ENCODE measurements at places on chromosomes 4 and X.
A peak's percentile ranks its signal among the peaks of the same experiment; 100 is the strongest.

DNA sequence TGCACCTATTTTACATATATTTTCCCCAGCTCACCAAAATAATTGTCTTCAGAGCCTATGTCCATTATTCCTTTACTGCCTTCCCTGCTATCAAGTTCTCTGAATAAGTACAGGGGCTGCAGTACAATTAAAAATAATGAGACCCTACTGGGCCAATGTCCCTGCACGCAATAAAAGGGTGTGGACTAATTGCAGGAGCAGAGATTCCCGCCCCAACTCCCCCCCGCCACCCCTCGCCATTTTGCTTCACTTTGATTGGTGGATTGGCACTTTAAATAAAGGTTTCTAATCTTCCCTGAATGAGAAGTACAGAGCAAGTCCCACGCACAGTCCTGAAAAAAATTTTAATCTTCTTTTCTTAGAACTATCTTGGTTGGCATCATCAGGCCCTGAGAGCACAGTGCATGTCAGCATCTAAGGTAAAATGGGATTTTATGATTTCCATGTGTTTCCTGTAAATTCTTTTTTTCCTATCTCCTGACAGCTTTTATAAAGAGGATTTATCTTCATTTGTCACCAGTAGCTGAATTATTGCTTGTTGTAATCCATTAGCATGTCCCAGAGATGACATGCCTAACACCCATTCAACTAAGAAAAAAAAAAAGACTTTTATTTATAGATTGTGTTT lies at the start of gene AMBN:
TSS of gene AMBN (plus strand) at position 302 of the 628 bp plus-strand sequence. CDS start at position 405, 103 bp downstream.
- DNase-seq, result no peak

GRCh38 chrX:109089359-109089758 lies 353.0 kb upstream of the IRS4 start:
- no peak for DNase-seq

- no peak for DNase-seq
These were observed 50.9 kb downstream of the NFKB1 start for GRCh38 chr4:102551958-102552565.

- no peak for DNase-seq
These were observed 168.1 kb downstream of the GLRA2 start for GRCh38 chrX:14697451-14697850.

- DNase-seq, result no peak
These were observed 136.9 kb upstream of the ZIC3 start for GRCh38 chrX:137428766-137429591.

- DNase-seq, result no peak
These were observed 52.2 kb downstream of the ADRA2C start for GRCh38 chr4:3818371-3818770.

GRCh38 chrX:13341491-13342101 lies 21.7 kb upstream of the ATXN3L start:
- DNase-seq, result no peak

DNA sequence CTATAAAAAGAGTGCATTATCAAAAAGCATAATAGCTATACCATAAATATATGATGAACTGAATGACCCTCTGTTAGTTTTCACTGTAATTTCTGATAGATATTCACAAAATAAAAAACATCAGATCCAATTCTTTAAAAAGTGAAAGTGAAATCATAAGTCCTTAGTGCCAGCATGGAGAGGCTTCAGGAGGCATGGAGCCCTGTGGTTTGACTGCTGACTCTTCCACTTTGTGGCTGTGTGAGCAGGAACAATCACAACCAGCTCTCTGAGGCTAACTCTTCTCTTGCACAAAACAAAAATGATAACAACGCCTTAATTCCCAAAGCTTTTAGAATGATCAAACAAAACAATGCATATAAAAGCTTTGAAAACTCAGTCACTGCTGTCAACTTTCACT lies 1143.9 kb downstream of the PDHA2 start:
- DNase-seq, result no peak

- no peak for DNase-seq
These were observed 37.4 kb upstream of the SPON2 start for GRCh38 chr4:1209821-1210220.

DNA sequence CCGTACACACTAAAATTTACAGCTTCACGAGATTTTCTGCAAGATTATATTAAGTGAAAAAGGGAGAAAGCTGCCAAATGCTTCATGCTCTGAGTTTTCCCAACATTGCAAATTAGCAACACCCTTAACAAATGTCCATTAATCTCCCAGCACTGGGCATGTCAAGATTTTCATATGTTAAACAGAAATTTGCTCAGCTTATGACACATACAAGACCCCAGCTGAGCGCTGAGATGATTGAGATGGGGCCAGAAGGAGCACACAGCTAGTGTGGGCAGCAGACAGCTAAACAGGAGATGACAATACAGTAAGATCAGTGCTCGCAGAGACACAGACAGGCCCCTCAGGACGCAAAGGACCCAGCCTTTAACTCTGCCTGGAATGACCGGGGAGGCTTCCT lies 208.8 kb downstream of the STK32B start:
- DNase-seq, result no peak

DNA sequence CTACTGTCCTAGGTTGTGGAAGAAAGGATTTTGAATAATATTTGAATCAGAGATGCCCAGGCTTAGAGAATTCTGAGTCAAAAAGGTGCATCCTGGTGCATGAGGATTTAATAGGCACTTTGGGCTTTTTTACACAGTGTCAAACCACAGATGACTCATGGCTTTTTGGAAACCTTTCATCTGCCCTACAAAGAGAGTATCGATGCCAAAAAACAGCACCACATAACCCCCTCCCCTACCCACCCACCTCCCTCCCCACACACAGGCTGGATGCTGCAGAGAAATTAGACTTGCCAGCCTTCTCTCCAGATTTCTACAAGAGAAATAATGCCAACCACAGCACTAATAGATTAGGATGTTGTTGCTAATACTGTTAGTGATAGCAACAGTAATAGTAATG lies 779.3 kb downstream of the NLGN4X start:
- no peak for DNase-seq

DNA sequence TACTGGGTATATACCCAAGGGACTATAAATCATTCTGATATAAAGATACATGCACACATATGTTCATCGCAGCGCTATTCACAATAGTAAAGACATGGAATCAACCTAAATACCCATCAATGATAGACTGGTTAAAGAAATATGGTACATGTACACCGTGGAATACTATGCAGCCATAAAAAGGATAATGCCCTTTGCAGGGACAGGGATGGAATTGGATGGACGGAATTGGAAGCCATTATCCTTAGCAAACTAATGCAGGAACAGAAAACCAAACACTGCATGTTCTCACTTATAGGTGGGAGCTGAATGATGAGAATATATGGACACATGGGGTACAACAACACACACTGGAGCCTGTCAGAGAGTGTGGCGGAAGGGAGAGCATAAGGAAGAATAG lies 55.9 kb downstream of the DCK start:
- DNase-seq, result no peak

DNA sequence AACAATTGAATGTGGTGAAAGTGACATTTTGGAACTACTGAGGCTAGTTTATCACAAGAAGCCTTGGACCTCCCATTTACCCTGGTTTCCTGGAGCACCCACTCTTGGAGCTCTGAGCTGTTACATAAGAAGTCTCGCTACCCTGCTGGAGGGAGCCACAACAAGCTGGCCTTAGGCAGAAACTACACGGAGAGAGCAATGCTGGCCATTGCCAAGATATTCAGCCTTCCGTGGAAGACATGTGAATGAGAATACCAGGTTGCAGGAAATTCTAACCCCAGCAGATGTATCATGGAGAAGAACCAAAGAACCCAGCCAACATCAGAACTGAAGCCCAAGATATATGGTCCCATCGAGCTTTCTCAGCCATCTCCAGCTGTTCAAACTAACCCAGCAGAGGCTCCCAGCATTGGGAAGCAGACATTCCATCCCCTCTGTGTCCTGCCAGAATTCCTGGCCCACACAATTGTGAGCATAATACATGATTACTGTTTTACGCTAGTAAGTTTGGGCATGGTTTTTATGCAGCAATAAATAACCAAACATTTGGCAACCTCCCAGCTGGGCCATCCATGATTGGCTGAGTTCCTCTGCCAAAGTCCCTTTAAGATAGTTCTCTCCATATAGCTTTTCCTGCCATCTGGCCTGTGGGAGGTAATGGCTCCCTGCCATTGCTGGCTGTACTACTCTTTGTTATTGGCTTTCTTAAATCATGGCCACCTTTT lies 17.9 kb upstream of the PDE5A start:
- DNase-seq, result no peak

DNA sequence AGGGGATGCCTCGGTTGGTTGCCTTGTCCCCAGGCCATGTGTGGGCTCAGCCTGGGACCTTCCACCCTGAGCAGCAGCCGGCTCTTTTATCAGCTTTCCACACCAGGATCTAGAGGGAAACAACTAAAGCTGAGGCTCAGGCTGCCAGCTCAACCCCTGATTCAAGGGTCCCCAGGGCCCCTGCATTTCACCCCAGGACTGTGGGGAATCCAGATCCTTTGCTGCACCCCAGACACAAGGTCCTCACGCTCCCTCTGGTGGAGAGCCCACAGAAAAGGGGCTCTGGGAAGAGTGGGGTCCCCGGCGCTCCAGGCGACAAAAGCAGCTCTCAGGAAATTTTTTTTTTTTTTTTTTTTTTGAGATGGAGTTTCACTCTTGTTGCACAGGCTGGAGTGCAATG lies 64.3 kb downstream of the ZFYVE28 start:
- peak; percentile 35 for DNase-seq

GRCh38 chrX:49184294-49185281 lies 1.6 kb downstream of the PRICKLE3 start:
- no peak for DNase-seq

DNA sequence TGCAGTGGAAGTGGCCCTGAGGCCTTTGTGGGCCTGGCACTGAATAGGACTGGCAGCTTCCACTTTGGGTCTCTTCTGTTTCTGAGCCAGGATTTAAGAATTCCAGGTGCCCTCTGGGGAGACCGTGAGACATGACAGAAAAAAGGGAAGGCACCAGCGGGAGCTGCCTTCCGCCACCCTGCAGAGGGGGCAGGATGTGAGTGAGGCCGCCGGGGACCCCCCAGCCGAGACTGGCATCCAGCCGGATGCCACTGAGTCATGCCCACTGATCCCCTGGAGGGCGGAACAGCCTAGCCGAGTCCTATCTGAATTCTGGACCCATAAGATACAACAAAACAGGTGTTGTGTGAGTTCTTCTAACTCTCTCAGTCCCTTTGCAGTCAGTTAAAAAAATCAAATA lies 41.3 kb downstream of the C4orf50 start:
- no peak for DNase-seq

GRCh38 chr4:2977211-2978088 lies 14.1 kb downstream of the GRK4 start:
- no peak for DNase-seq

GRCh38 chrX:130756233-130756632 lies 146.8 kb downstream of the ENOX2 start:
- no peak for DNase-seq

DNA sequence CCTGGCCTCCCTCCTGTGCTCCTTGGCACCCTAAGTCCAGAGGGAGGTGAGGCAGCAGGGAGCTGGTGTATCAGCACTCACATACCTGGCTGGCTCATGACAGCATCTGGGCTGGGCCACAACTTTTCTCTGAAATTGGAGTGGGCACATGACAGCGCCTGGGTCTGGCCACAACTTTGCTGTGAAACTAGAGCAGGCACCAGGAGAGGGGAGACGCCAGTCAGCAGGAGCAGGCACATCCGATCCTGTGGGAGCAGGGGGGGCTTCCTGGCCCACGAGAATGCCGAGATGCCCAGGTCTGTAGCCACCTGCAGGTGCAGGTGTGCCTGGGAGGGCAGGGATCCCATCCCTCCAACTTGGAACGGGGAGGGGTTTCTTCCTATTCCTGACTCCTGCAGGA lies 69.7 kb upstream of the PPP3CA start:
- DNase-seq, result no peak

DNA sequence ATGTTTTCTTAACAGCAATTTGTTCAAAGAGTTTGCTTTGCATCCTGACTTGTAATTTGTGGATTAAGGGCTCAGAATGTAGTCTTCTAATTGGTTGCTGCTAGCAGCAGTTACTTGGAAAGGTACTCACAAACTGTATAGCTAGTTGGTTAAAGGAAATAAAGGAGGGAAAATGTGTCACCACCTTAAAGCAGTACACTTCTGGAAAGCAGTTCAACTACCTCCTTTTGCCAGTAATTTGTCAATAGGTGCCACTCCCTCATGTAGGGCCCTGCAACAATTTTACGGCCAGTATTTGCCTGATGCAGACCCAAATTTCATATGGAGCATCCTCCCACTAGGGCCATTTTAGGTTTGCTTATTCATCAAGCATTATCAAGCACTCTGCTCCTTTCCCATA lies 20.8 kb downstream of the AMOT start:
- DNase-seq, result no peak

DNA sequence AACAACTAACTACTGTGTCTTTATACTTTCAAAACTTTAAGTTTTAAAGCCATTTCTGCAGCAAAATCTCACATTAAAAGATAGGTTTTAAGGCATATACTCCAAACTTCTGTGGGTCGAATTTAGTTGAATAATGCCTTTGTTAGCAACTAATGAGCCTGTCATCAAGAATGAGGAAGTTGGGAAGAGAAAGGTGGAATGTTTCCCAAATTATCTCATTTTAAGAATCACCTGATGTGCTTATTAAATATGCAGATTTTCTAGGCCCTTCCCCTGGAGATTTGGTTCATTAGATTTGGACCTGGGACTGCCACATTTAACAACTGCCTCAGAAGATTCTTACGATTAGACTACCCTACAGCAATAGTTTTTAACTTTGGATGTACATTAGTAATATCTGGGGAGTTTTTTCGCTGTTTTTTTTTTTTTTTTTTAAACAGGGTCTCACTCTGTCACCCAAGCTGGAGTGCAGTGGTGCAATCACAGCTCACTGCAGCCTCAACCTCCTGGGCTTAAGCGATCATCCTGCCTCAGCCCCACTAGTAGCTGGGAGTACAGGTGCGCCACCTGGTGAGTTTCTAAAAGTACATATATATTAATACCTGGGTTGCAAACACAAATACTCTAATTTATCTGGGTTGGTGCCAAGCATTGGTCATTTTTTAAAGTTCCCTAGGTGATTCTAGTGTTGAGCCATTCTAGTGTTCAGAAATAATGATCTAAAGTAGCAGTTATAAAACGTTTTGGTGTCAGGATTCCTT lies 16.1 kb upstream of the TASL start:
- DNase-seq, result no peak

DNA sequence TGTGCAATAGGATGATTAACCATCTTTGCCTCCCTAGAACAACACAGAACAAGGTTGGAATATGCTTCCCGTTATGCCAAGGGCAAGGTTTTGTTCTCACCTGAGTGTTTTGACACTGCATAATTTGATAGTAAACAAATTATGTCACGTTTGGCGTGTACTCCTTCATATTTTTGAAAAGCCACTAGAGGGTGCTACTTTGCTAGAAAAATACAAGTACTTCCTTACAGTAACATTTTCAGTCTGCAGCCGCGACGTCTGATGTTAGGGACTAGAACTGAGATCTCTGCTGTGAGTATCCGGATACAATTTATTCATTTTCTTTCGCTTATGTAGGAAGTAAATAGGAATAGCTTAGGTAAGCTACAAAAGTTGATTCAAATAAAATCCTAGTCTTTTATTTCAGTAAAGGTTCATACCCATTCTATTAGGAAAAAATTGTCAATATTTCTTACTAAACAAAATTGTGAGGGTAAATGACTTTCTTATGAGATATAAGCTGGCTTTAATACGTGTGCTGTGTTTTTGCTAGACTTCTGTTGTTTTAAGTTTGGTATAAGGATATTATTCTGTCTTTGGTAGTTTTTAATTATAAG lies 181.1 kb upstream of the WDFY3 start:
- no peak for DNase-seq

All from activated gamma-delta T cell treated with Interleukin-2 at 50 U/mL for 16 hours (primary cell).